ENCODE measurements at places on chromosomes 2 and 18. TPM values are rescaled to one million over a fixed set of nuclear protein-coding genes. Genes with fewer than 3 reads are reported as not detected.

DNA sequence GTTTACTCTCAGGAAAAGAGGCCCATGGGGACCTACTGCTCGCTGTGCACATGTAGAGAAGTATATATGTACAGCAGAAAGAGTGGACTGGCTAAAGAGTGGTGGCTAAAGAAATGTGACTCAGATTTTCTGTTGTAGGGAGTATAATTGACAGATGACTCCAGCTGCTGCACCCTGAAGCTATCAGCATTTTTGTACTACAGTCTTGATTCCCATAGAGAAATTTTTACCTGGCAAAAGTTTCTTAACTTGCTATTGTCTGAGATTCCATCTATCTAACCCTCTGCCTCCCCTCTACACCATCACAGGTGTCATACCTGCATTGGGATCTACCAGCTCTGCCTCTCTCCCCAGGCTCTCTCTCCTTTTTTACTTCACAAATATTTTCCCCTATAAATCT is 296.0 kb upstream of the KYNU start:
- no peak overlapping the region for H3K4me3 ChIP-seq
- DNase-seq: no peak
- no peaks in the 10 kb centered on the region for H3K4me1 ChIP-seq
- no peak overlapping the region for H3K27ac ChIP-seq
- no peaks in the 10 kb centered on the region for H3K36me3 ChIP-seq
- no peaks in the 10 kb centered on the region for H3K27me3 ChIP-seq

The ALLC gene
- total RNA-seq: not detected

The SLC35F5 gene
- total RNA-seq: 24.1 TPM

The NCK2 gene
- 85.8 TPM for total RNA-seq

The HOXD4 gene
- total RNA-seq: not detected

The KIAA2012 gene
- not detected for total RNA-seq

The STARD6 gene
- total RNA-seq: not detected
